A549 (cell line): ENCODE measurements at places on chromosomes 6 and 20.

- no peak for DNase-seq
Measured at GRCh38 chr6:52543262-52543661, 33.6 kb downstream of the TRAM2 start.

DNA sequence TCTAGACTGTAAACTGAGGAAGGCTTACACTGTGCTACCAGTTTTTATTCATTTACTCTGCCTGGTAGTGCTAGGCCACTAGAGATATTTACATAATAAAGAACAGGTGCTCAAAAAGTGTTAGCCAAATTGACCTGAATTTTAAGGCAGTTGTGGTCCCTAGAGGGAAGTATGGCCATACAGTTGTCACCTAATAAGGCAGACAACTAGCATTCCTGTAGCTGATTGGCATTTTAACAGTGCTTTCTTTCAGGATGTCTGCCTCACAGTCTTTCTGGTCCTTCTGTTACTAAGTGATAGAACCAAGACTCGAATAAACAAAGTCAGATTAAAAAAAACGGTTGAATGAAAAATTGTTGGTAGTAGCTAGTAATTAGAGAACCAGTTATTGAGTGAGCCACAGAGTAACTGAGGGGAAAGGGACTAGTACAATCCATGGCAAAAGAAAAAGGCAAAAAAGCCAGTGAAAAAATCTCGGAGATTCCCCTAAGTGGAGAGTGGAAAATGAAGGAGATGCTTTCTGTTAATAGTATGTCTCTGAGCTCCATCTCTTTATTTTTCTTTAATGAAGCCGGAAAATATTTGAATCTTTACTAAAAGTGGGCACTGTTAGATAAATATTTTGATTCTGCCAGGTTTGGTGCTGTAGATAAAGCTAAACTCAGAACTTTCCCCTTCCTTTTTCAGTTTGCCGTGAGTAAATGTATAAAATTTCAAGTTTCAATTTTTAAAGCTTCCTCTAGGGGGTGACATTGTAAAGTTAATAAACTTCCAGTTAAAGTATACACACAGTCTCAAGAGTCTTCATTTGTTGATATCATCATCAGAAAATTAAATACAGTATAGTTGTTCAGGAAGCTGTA is 9.1 kb downstream of the VTA1 start:
- DNase-seq, result peak; percentile 26

GRCh38 chr6:125828476-125829039 is 37.8 kb downstream of the NCOA7 start:
- no peak for DNase-seq

DNA sequence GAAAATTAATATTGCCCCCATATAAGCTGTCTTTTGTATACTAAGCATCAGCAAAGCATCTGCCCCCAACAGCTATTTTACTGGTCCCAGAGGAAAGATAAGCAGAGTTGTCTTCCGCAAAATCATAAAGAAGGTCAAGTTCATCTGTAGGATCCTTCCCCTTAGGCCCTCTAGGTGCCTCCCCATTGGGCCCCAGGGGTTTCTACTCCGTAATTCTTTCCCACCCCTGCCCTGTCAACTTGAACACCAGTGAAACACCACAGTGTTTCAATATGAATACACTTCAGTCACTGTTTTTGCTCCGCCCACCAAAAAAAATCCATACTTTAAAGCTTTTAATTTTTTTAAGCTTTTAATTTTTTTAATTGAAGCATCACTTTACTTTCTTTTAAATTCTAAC is 159.2 kb downstream of the ATXN1 start:
- no peak for DNase-seq

DNA sequence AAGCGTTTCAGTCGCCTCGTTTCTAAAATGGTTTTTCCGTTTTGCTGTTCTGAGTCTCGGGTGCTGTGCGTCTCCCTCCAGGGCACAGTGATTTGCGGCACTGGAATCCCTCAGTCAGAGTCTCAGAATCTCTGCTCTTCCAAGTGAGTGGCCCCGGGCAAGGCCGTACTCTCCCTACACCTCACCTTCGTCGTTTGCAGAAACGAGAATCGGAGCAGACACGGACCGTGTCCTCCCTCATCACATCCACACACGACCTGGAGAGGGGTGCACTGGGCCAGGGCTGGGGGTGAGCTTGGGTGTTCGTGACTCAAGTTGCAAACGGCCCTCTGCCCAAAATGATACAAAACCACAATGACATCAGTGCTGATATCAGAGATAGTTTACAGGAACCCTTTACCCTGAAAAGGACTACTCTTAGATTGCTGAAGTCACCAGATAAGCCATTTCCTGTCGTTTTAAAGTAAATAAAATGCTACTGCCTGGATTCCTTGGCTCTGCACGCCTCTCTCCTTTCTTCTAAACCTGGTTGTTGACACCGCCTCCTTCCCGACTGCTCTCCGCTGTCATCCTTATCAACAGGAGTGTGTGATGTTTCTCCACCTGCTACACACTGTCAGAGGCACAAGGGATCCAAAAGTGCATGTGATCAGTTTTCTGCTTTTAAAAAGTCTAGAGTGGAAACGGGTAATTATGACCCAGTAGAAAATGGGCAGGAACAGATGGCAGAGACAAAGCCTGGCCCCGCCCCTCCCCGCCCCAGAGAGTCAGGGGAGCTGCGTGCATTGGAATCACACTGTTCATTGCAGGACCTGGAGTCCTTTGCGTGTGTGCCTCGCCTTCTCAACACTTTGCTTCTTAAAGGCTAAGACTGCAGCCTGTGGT is 38.4 kb downstream of the KIF25 start:
- DNase-seq, result peak; percentile 21

GRCh38 chr6:42352856-42353564 is 98.7 kb downstream of the TRERF1 start:
- peak; percentile 25 for DNase-seq

GRCh38 chr6:98958776-98959175 is 11.0 kb upstream of the FBXL4 start:
- DNase-seq, result no peak

GRCh38 chr6:23446469-23446967 is 679.5 kb upstream of the NRSN1 start:
- peak; percentile 9 for DNase-seq

GRCh38 chr20:35700625-35701148 is 1.5 kb downstream of the ROMO1 start:
- DNase-seq, result peak; percentile 22

- no peak for DNase-seq
Measured at GRCh38 chr20:1371202-1371782, 21.6 kb downstream of the FKBP1A start.
